ENCODE measurements at places on chromosomes 3 and 15.

- DNase-seq: no peak
Measured at GRCh38 chr3:127121885-127122284, 71.0 kb upstream of the PRR23E start.

GRCh38 chr3:46298871-46299607 is 54.9 kb upstream of the CCR2 start:
- no peak for DNase-seq

- DNase-seq: no peak
Measured at GRCh38 chr3:143203848-143204247, 84.3 kb downstream of the CHST2 start.

- DNase-seq: no peak
Measured at GRCh38 chr3:24588629-24589512, 94.2 kb upstream of the THRB start.

- no peak for DNase-seq
Measured at GRCh38 chr3:53187430-53187829, 26.4 kb downstream of the PRKCD start.

- DNase-seq: no peak
Measured at GRCh38 chr15:80866936-80867335, 87.8 kb downstream of the CEMIP start.

- no peak for DNase-seq
Measured at GRCh38 chr3:133014325-133014724, 23.9 kb upstream of the TMEM108 start.

DNA sequence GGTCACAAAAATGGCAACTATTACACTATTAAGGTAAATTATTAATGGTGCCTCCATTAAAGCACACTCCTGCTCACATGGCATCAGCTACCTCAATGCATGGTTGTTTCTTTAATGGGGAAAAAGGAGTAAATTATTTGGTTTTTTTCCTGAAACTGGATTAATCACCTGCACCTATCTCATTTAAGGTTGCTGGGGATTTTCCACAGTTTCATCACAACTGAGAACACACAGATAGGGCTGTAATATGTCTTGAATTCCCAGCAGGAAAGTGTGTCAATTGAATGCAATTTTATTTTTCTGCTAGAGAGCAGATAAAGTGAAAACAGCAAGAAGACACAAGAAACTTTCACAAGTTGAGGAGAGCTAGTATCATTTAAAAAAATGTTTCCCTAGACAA is 36.4 kb downstream of the RFTN1 start:
- DNase-seq: no peak

DNA sequence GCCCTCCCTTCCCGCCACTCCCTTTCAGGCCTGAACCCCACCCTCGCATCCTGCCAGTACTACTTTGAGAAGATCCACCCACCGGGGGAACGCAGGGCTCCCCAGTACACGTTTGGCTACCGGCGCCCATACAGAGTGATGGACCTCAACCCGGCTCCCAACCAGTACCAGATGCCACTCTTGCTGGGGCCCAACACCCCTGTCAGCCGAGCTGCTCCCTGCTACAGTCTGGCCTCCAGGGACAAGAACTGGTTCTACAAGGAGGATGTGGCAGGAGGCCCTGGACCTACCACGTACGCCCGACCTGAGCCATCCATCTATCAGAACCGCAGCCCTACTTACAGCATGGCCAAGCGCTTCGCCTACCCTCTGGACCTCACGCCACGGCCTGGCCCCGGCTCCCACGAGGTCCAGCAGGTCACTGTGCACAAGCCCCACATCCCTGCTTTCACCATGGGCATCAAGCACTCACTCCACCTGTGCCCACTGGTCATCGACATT is 14.4 kb upstream of the CSPG4 start:
- DNase-seq: no peak

GRCh38 chr3:124565013-124565412 is 165.2 kb upstream of the UMPS start:
- peak; percentile 87 for DNase-seq

DNA sequence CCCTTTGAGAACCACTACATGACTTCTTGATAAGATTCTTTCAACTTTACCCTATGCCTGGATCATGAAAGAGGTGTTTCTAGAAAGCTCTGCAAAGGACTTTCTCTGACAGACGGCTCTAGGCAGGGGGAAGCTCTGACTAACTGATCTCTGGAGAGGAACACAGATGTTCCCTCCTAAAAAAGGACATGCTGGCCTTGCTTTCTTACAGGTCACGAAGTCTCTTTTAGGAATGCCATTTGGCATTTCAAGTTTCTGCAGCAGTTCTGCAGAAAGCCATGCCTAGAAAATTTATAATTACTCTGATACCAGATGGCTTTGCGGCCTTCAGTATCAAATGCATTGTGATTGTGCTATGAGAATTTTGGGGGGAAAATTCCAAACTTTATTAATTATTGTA is 275.4 kb upstream of the CTDSPL start:
- no peak for DNase-seq

DNA sequence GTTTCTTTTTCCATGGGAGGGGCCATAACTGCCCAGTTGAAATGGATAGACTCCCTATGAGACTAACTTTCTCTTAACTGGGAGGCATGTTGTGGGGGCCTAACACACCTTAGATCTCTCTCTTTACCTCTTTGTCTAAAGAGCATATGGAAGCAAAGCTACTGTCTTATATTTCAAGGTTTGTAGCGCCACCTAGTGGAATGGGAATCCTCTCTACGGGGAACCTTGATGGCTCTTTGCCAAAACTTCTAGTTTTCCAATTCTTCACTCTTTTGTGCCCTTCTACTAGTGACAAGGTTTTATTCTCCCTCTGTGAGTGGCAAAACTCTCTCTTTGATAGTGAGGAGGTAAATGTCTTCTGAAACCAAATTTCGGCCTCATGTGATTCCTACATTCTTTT is 1030.4 kb upstream of the CADM2 start:
- peak; percentile 54 for DNase-seq

DNA sequence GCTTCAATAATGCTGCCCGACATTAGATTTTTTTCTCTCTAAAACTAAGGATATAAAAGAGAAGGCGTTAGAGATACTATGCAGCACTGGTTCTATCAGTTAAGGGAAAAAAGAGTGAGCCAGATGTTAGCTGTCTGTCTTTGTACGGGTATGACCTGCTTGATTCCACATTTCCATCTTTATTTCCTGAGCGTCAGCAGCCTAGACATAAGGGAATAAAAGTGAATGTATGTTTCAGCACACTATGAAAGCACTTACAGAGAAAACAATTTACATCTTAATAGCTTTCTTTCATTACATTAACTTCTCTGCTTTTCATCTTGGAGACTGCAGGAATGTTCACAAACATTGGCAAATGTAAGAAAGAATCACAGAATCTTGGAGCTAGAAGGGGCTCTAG is 319.3 kb downstream of the CTNNB1 start:
- no peak for DNase-seq
